Activated CD8-positive, alpha-beta memory T cell treated with anti-CD3 and anti-CD28 coated beads for 1 hour (primary cell): ENCODE measurements at places on chromosomes 3 and 15.

DNA sequence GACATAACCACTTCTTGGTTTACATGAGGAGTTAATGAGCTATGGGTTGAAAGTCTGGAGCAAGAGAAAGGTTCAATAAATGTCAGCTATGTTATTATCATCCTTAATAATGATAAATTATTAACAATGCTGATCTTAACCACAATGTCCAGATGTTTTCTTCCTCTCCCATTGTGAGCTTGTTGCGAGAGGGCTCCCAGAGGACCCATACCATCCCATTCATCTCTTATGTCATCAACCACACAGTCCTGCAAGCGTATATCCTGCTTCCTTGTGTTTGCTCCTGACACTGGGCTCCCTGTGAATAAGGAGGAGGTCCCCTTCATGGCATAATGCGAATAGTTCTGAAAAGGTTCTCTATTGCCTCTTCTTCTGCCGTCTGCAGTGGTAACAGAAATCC lies 266.8 kb downstream of the TLE3 start:
- no peak for DNase-seq

DNA sequence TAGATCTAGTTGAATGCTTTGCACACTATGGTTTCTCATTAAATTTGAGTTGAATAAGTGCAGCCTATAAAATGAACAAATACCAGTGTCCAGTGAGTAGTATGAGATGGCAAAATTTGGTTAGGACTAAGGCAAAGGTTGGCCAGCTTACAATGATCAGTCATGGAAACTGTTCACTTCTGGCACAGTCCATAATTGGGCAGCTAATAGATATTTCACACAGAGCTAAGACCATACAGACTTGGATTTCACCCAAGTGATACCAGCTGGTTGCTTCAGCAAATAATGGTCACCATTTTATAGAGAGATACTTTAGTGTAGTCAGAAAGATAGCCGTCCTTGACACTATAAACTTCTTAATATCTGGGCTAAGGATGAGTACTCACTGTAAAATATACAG lies 15.7 kb downstream of the GAP43 start:
- no peak for DNase-seq

DNA sequence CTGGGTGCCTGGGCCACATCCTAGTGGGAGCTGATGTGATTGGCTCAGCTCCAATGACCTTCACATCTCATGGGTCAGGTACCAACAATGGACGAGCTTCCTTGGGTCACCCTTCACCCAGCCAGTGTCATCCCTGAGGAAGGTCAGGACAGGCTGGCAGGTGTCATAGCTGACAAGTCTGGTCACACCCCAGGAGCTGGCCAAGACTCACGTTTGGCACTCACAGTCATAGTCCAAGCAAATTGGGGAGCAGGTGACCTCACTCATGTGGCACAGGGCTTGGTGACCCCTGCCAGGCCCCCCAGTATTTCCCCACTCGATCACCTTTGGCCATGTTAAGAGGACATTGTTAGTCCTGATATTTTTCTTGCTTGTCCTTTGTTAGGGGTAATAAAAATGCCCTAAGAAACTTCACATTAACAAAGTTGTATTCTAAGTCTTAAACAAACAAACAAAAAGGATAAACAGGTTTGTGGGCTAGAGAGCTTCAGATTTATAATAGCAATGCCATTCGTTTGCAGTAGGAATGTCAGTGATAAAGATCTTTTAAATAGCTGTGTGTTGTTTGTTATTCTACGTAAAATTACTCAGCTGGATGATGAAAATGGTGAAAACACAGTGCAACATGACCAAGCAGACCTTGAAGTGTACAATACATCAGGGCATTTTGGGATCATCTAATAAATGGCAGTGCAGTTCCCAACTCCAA lies 79.5 kb upstream of the POMGNT2 start:
- DNase-seq, result no peak

GRCh38 chr15:58678683-58679082 lies 70.8 kb downstream of the ADAM10 start:
- no peak for DNase-seq

DNA sequence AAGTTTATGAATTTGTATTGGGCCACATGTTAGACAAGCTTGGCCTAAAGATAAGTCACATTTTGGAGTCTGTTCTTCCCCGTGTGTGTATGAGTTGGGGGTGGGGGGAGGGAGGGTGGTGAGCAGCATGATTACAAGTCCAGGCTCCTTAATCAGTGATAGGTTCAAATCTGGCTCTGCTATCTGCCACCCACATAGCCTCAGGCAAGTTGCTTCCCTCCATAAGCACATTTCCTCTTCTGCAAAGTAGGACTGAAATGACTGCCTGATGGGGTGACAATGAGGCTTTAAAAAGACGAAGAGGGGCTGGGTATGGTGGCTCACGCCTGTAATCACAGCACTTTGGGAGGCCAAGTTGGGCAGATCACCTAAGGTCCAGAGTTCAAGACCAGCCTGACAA lies 1.1 kb upstream of the SPATA12 start:
- DNase-seq, result no peak

DNA sequence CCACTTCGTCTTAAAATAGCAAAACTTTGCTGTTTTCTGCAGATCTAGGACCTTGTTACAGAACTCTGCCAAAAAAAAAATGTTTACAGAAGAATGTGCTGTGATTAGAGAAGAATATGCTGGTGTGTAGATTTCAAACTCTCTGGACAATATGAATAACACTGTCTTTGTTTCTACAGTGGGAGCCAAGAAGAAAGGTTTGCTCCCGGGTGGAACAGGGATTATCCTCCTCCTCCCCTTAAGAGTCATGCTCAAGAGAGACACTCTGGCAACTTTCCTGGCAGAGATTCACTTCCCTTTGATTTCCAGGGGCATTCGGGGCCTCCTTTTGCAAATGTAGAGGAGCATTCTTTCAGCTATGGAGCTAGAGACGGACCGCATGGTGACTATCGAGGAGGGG lies 27.3 kb downstream of the RBM6 start:
- DNase-seq, result no peak

DNA sequence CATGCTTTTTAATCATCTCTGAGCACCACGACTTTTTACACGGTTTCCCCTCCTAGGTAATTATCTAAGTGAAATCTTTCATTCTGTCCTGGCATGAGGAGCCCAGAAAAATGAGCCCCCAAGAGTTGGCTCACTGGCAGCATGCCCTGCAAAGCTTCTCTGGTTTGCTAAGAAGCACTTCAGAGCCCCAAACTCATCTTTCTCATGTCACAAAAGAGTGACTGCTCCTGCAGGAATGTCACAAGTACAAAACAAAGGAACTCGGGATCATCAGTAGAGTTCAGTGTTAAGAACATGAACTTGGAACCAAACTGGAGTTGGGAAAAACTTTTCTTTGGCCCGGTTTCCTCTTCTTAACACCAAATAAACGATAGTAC lies 123.9 kb downstream of the FOXB1 start:
- DNase-seq, result no peak

DNA sequence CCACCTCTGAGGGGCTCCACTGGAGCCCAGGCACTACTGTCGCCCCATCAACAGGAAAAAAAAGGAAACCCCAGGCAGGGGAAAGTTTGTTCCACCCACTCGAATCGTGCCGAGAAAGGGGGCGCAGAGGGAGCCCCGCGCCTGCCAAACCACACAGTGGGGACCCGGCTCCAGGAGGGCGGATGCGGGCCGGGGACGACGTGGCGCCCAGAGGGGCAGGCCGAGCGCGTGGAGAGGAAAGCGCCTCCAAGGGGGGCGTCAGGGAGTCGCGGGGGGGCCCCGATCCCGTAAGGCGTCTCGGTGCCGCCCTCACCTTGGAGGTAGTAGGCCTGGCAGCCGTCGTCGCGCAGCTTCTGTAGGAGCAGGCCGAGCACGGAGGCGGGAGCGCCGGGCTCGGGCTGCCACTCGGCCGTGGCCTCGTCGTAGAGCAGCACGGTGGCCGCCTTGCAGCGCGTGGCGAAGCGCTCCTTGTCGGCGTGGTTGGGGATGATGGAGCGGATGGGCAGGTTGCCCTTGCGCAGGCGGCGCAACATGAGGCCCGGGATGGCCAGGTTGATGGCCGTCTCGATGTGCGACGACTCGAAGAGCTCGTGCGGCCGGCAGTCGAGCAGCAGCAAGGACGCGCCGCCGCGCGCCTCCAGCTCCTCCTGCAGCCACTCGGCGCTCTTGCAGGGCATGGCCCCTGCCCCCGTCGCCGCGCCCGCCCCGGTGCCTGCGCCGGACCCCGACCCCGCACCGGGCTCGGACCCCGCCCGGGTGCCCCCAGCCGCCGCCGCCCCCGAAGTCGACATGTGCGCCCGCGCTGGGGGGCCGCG lies 627 bp downstream of the DUSP7 start:
- no peak for DNase-seq

- DNase-seq, result no peak
Observed at GRCh38 chr3:59731943-59732342, 682.1 kb upstream of the CFAP20DC start.
